Astrocyte of the hippocampus (primary cell): ENCODE measurements at places on chromosomes 1 and 21.

- DNase-seq = no peak
Measured at GRCh38 chr21:25636727-25637126, 2.3 kb upstream of the JAM2 start.

- no peak for DNase-seq
Measured at GRCh38 chr1:210340841-210341240, 12.1 kb downstream of the HHAT start.

DNA sequence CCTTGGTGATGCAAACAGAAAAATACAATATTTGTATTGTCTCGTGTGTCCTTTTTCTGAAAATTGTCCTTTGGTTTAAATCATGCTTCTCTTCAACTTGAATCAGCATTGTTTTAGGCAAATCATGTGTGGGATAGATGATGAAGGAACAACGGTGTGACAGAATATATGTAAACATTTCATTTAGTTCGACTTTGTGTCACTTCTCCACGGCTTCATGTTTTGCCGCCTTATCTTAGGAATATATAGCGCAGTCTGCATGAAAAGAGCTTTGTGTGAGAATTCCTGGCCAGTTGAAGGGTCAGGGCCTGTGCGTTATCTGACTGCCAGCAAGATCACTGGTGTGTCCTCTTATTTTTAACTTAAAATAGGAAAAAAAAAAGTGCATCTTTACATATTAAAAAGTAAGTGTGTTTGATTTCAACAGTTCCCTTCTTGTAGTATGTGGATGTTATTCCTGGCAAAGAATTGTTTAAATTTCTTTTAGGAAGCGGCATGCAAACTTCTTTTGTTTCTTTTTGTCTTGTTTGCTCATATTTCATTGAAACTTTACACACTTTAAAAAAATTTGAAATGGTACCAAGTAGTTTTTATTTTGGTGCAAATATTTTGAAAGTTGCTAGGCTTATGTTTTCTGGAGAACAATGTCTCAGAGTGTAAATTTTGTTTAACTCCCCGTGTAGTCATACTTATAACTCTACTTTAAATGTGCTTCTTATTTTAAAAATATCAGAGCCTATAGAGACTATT is 465.2 kb downstream of the USP25 start:
- DNase-seq = peak; percentile 59

- DNase-seq = no peak
Measured at GRCh38 chr1:39086386-39086785, 60.2 kb downstream of the NDUFS5 start.

DNA sequence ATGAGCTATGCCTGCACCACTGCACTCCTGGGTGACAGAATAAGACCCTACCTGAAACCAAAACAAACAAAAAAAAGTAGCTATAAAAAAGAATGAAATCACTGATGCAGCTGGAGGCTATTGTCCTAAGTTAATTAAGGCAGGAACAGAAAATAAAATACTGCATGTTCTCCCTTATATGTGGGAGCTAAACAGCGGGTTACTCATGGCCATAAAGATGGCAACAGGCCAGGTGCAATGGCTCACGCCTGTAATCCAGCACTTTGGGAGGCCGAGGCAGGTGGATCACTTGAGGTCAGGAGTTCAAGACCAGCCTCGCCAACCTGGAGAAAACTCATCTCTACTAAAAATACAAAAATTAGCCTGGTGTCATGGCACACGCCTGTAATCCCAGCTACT is 152.7 kb downstream of the PIK3R3 start:
- DNase-seq = no peak

GRCh38 chr1:60998786-60999185 is 83.6 kb upstream of the NFIA start:
- no peak for DNase-seq

GRCh38 chr21:36608897-36609225 is 90.1 kb upstream of the SIM2 start:
- no peak for DNase-seq

DNA sequence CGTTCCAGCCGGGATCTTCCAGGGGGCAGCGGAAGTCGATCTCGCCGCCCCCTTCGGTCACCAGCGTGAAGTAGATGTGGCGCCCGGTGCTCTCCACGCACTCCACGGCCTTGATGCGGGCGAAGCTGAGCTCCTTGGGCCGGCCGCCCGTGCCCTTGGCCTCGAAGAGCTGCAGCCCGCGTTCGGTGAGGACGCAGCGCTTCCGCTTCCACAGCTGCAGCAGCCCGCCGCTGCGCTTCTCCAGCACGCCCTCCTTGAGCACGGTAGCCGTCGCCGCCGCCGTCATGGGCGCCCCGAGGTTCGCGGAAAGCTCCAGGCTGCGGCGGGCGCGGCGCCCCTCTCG is 516 bp downstream of the PHLDA3 start:
- peak; percentile 64 for DNase-seq

DNA sequence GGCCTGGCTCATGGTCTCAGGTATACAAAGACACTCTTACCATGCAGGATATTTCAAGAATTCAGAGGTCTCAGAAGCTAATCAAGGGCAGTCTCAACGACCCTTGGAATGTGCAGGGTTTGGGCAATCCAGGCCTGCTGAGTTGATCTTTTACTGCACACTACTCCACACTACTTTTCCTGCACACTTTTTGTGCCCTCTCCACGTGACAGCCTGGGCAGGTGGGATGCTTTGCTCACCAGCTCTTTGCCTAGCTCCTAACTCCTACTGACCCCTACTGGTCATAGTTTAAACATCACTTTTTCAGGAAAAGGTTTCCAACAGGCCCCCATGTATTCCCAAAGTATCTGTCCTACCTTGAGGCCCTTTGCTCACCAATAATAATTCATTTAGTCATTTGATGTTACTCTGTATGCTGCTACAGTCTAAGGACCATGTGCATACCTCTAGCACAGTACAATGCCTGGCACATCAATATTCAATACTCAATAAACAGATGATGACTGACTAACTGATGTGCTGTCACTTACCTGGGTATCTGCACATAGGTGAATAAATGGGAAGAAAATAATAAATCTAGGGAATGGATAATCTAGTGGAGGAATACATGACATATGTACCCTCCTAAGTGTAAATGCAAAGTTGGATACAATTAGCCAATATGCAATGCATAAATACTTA is 9.6 kb downstream of the DUSP23 start:
- peak; percentile 31 for DNase-seq

GRCh38 chr1:199590708-199591107 is 436.8 kb upstream of the NR5A2 start:
- no peak for DNase-seq

DNA sequence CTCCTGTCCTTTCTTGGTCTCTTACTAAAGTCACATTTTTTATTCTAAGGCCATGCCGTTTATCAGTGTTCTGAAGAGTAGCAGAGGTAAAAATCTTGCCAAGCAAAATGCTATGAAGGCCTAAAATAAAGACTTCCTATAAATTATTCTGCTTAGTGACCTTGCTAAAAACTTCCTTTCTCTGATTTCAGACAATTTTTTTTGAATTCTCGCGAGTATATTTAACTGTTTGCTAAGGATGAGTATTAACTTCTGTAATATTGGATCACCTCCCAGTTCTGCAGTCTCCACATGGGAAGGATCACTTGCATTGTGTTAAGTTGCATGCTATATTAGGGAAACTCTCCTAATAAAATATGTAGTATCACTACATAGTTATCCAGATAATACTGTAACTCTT is 123.4 kb upstream of the SNX7 start:
- no peak for DNase-seq

DNA sequence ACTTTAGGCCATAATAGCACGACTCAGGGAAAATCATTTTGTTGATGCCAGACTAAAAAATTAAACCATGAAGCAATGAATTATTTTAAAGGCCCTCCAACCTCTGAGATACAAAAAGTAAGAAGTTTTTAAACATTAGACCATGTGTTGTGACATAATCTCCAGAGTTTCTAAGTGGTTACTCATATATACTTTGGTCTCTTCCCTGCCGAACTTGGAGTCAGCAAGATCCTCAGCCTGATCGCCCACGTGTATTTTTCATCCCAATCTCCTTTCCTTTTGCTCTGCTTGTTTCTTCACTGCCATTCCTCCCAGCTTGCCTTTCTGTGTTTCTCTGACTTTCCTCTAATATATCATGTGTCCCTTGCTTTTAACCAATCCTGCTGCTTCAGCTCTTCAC is 3.8 kb downstream of the ARV1 start:
- peak; percentile 4 for DNase-seq

GRCh38 chr21:32569261-32570230 is 15.8 kb downstream of the TCP10L start:
- DNase-seq = peak; percentile 90

DNA sequence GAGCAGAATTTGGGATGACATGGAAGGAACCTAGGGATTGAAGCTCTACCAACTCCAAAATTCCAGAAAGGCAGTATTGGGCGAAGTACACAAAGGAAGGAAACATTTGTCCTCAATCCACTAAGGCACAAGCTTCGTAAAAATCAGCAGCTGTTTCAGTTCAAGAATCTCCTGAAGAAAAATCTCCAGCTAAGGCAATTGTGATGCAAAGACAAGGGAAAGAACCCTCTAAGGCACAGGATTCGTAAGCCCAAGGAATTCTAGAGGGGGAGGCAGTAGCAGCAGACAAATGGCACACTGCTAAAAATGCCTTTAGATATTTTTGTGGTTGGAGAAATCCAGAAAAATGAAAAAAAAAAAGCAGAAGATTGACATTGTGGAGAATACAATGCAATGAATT is 64.5 kb upstream of the PLPPR5 start:
- DNase-seq = no peak

DNA sequence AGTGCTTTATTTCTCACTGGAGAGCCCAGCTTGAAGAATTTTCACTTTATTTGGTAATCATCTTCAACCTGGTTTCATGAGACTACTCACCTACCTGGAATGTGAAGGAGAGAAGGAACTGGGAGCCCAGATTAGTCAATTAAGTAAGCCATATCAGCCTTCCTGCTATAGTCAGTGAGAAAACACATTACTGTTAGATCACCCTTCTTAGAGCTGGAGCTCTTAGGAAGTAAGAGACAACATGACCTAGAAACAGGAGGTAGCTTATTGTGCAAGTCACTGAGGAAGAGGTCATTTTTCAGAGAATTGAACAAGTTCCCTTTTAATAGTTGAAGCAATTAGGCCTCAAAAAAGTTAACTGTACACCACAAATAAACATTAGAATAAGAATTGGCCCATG is 49.2 kb upstream of the TEKT2 start:
- DNase-seq = peak; percentile 53

- DNase-seq = no peak
Measured at GRCh38 chr1:115729756-115730155, 38.8 kb downstream of the CASQ2 start.

GRCh38 chr1:25909040-25909439 is 2.8 kb upstream of the STMN1 start:
- no peak for DNase-seq

- DNase-seq = no peak
Measured at GRCh38 chr1:5860277-5860676, 131.9 kb downstream of the NPHP4 start.

GRCh38 chr1:200275415-200275814 is 134.4 kb downstream of the ZNF281 start:
- no peak for DNase-seq

DNA sequence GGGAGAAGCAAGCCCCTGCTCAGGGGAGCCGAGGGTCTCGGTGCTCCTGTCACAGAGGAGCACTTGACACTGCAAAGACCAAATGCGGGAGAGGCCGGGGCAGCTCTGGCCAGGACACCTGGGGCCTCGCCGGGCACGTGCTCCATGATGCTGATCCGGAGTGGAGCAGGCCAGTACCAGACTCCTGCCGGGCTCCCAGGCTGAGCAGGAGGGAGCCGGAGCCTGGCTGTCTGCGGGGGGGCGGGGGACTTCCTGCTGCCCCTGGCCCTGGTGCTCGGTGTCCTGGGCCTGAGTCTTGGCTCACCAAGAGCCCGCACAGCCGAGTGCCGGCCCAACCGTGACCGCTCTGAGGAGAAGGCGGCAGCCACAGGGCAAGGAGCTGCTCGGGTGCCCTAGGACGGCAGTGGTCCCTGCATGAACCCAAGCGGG is 38.5 kb upstream of the TMEM52 start:
- no peak for DNase-seq

DNA sequence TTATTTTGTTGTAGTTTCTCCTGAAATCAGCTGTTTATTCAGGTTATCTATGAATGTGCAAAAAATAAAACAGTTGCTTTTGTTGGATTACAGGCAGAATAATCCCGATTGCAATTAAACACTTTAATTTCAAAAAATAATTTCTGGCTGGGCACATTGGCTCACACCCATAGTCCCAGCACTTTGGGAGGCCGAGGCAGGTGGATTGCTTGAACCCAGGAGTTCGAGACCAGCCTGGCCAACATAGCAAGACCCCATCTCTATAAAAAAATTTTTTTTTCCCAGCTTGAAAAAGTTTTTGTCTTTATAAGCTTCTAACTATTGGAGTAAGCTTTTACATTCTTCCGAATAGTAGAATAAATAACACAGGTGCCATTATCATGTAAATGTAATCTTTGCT is 15.3 kb downstream of the RCAN3 start:
- DNase-seq = no peak

GRCh38 chr1:61887931-61888564 is 145.8 kb downstream of the PATJ start:
- peak; percentile 11 for DNase-seq

DNA sequence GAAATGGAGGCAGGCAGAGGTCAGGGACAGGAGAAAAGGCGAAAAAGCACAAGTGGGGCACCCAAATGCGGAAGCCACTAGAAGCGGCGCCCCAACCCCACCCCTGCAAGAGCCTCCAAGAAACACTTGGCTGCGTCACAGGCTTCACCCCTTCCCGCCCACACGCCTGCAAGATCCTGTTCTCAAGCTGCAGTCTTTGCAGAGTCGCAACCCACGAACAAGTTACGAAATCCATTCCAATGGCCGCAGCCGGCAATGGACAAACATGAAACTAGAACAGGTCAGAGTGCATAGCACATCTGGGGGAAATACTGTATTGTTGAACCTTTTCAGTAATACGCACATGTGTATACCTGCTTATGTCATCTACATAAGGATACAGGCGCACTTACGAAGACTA is 103.6 kb downstream of the PSMG1 start:
- no peak for DNase-seq

DNA sequence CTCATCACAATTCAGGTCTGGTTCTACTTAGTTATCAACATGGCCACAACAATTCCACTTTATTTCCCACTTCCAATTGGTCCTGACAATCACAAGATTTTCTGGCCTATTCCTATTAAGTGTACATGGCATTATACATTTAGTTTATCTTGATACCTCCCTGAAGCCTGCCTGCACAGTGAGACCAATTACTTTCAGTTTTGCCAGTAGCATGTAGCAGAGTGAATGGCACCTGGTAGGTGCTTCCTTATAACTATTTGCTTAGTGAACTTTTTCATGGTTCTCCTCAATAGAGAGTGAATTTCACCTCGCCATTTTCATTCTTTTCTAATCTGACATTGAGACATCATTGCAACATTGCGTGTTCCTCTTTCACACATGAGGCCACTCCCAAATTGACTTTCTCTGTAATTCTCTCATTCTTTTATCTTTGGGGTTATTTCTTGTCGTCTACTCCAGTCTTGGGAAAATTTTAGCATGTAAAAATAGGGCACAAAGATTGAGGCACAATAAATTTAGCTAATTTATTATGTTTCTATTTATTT is 124.3 kb downstream of the DISC1 start:
- no peak for DNase-seq

DNA sequence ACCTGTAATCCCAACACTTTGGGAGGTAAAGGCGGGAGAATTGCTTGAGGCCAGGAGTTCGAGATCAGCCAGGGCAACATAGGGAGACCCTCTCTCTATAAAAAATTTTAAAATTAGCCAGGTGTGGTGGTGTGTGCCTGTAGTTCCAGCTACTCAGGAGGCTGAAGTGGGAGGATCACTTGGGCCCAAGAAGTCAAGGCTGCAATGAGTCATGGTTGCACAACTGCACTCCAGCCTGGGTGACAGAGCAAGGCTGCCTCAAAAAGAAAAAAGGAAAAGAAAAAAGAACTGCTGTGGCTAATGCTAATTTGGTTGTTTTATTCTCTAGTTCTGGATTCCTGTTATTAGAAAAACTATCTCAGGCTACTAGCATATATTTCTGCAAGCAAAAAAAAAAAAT is 29.8 kb downstream of the DBT start:
- DNase-seq = no peak
